ENCODE measurements at places on chromosomes 1 and 21. TPM values are rescaled to one million over a fixed set of nuclear protein-coding genes. Genes with fewer than 3 reads are reported as not detected.

DNA sequence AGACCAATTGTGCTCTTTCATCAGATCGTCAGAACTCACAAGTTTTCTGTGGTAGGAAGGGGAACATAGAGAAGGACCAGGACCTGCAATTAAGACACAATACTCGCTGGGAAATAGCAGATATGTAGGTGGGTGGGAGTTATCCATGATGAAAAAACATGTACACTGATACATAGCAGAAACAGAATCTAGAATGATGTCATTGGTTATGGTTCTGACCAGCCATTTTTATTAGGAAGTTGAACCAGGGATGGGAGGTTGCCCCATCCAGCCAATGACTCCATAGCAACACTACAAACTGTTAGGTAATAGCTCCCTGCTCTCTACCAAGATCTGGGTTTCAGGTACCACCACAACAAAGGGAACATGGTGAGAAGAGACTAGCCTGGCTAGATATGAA lies 393.5 kb upstream of the PBX1 start:
- no peak for DNase-seq

DNA sequence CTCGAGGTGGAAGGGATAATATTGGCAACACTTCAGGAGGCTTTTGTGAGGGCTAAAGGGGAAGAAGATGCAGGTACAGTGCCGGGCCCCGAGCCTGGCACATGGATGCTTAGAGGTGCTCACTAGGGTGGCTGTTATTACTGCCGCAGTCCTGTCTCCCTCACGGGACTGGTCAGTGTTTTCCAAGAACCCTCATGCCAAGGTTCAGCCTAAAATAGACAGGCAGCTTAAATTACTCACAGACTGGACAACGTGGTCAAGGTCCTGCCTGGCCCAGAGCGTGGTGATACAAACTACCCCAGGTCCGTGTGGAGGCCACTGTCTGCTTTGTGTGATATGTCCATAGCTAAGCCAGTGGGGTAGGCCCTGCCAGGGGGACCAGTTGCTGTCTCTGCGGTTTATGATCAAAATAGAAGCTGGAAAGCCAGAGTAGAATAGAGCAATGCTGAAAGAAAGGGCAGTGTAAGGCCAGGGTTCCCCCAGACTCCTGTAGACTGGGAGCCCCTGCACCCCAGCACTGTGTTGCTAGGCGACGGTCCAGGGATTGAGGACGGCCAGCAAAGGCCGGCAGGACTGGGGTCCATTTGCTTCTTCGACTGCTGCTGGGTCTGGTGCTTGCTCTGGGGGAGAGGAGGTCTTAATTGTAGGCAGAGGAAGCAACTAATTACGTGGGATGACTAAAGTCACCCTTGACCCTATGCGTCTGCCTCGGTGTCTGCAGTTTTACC lies 36.1 kb downstream of the ELAPOR1 start:
- DNase-seq, result no peak

DNA sequence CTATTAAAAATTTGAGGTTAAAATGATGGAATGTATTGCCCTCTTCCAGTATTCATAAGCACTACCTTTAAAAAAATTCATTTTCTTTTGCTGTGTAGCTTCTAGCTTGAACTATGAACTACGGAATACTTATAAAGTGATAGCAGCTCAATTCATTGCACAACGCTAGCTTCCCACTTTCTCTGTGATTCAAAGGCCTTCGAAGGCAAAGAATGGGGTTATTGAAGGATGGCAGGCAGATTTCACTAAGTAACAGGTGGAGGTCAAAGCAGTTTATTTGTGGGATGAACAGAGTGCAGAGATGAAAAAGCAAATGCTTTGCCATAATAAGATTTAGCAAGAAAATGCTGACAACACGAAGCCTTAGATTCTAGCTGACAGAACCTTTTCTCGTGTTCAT lies 290.6 kb downstream of the NFIA start:
- DNase-seq, result no peak

DNA sequence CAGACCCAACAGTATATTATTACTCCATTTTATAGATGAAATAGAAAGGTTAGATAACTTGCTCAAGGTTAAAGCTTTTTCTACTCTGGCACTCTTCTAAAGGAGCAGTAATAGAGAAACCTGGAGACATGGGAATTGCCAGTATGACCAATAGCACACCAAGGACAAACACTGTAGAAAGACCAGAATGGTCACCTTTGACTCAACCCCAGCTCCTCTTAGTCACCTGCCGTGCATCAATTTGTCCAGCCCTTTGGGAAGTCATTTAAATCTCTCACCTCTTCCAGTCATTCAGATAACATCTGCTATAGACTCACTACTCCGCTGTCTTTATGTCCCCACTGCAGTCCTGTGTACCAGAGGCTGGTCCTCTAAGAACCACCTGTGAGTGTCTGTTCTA lies 23.9 kb upstream of the SLC44A3 start:
- DNase-seq, result no peak

- no peak for DNase-seq
Measured at GRCh38 chr1:204196068-204196795, at the start of gene KISS1. KISS1 (minus strand) TSS chr1:204196491; CDS start chr1:204192876, 3,615 bp downstream.

Gene TMEM240
- total RNA-seq, result 18.9 TPM

DNA sequence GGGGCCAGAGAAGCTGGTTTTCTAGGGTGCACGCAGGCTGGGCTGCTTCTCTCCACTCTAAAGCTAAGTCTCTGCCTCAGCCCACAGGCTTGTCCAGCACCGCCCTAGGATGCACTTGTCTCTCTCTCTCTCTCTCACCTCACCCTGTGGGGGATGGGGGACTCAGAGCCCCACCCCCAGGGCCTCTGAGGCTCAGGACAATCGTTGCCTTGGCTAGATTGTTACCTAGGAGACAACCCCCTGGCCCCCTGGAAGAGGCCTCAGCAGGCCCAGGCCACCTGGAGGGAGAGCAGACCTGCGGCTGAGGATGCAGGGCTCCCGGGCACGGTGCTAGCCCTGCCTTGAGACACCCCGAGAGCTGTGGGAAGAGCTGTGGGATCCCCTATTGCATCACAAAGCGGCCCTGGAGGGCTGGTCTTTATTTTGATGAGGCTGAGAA lies at the start of gene ACTRT2:
ACTRT2 (plus strand) TSS at position 235 of the 439 bp plus-strand sequence. CDS start 220 bp downstream, outside the sequence.
- peak; percentile 20 for DNase-seq

GRCh38 chr1:8652467-8653046 lies 164.9 kb downstream of the RERE start:
- no peak for DNase-seq

Gene HCN3
- 5.5 TPM for total RNA-seq

DNA sequence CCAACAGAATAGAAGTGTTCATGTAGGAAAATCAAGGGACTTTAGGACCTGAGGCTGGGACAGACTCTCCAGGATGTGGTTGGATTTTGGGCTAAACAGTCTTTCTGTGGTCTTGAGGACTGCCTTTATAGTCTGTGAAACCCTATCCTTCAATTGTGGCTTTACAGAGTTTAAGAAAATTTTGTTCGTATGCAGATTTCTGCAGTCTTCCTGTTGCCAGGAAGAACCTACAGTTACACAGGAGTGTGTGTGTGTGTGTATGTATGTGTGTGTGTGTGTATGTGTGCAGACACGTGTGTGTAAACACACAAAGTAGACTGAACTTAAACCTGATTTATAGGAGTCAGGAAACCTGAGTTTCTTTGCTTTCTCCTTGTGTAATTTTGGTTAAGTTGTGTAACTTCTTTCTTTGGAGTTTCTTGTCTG lies 22.8 kb downstream of the NEK7 start:
- DNase-seq, result no peak

Gene SLC25A34
- total RNA-seq, result 1.5 TPM

DNA sequence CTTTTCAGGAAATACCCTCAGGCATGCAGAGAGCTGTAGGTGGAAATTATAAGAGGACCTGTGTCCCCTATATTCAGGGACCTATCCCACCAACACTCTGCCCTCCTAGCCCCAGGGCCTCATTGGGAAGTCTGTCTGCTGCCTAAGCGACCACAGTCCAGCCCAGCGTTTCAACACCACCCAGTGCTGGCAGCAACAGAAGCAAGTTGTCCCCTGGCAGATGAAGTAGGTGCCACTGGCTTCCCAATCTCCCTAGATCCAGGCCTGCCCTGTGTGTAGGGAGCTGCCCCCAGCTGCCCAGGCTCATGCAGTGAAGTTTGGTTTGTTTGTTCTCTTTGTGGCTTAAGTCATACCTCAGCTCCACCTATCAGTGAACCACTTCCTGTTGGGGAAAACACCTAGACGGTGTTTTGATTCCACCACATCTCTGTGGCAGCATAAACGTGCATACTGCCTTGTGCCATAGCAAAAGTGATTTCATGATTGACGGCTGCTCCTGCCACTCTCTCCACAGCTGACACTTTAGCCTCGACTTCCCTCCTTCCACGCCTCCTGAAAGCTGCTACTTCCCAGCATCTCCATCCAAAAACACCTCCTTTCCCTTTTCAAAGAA lies 8.1 kb upstream of the LEFTY1 start:
- no peak for DNase-seq

DNA sequence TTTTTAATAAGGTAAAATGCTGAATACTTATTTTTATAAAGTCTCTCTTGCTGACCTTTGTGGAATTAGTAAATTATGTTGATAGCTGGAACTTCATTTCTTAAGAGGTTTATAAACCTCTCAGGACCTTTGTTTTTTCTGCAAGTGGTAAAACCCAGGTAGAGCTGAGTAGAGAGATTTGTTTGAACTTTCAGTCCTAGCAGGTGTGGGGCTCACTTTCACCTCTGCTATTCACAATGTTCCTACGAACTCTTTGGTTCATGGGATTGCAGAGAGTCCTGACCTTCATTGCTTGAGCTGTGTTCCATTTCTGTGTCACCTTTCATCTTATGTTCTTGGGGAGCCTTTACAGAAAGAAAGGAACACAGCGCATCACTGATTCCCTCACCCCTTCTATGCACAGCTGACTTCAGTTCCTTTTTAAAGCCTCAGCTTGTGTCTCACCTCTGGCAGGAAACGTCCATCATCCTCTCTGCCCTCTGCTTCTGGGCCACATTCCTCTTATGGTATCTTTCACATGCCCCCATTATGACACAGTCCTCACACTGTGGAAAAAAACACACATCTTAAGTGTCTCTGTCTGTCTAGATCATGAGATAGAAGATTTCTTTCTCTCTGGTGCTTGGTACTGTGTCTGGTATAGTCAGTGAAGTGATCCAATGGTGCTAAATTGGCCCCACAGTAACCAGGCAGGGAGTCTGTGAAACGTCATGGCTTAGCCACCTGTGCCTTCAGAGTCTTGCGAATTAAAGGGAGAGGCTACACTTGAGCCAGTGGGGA lies 262.5 kb upstream of the B3GALT2 start:
- no peak for DNase-seq

- no peak for DNase-seq
Measured at GRCh38 chr1:201761178-201761577, 67.8 kb upstream of the IPO9 start.

Gene CELA3A
- not detected for total RNA-seq

DNA sequence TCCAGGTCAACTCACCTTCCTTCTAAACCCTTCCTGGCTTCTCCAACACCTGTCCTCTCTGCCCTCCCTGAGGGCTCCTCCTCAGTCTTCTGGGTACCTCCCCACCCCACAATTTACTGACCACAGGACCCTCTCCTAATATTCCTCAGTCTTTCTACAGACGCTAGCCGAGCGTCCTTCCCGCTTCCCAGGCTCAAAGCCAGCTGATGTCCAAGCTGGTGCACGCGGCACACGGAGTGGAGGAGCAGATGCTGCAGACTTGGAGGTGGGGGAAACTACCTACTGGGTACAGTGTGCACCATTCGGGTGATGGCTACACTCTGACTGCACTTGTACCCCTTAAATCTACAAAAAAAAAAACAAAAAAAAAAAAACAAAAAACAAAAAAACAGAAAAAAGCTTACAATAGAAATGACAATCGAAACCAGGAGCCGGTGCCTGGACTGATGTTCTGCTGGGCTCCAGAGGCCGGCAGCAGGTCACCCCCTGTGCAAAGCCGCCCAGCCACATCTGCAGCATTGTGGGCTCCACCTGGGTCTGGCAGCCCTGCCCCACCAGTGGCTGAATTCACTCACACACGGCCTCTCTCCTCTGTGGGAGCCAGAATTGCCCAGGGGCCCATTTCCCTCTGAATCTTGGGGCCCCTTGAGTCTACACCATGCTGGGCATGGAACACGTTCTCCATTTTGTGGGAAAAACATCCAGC lies 7.0 kb downstream of the TRIM11 start:
- DNase-seq, result peak; percentile 30

Gene TMCC2
- 4.3 TPM for total RNA-seq

All from sigmoid colon (tissue), 7 donors.